T-helper 2 cell (primary cell): ENCODE measurements at places on chromosomes 2 and 18.

DNA sequence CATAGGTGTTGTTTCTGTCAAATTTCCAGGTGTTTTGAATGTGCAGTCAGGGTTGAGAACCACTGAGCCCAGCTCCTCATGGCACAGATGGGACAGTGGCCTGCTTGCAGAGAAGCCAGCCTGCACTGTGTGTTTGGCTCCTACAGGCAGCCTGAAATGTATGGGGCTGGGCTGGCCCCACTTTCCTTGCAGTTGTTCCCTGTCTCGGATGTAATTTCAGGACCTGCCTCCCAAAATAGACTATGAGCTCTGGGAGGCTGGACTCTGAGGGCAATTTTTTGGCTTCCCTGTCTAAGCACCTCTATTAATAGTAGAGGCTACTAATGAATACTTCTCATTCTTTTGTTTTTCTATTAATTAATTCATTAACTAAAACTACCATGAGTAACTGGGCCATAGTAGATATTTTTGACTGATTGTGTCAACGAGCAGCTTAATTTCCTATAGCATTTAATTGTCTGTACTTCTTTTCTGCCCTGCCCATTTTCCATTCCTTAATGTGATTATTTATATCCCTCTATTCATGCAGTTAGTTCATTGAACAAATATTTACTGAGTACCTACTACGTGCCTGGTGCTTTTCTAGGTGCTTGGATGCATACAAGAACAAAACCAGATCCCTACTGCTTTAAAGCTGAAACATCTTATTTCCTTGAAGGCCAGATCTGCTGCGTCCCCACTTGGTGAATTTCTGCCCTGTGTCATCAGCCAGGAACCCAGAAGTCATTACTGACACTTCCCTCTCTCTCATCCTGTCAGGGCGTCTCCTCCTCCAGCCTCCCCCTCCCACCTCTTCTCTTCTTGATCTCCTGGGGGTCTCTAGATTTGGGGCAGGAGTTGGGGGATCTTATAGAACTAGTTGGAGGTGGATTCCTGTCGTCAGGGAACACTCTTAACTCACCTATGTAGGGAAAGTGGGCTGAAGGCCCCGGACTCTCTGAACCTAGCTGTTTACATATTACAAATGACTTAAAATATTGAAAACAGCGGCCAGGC, 16.3 kb downstream of the DYSF start:
- no peak for DNase-seq

DNA sequence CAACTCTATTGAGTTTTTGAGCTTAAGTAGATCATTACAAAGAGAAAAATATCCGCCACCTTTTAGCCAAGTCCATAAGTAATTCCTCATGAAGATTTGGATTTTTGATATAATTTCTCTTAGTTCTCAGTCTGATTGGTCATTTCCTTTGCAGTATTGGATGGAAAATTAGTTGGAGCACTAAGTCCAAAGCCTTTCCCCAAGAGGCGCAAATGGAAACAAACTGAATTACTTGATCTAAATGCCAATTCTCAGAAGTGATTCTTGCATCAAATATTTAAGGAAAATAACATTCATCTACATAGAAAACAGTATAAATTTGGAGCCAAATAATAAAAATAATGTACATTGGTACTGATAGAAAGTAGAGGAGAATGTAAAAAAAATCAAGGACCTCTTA, 115.6 kb downstream of the CACNB4 start:
- no peak for DNase-seq

- no peak for DNase-seq
Measured at GRCh38 chr2:127847931-127848330, 10.0 kb downstream of the POLR2D start.

DNA sequence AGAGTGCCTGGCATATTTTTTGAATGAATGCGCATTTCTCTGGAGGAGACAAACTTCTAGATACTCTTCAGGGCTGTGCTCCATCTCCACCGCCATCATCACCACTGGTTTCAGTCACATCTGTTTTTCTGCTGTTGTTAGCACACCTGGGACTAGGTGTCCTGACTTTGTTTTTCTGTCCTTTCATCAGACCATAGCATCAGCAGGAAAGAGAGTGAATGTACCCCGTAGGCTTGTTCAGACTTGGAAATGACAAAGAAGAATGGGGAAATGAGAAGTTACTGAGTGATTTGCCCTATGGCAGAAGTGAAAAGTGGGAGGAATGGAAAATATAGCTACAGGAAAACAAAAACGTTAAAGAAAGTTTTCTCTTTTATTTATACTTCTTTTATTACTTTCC, 965.2 kb upstream of the FANCL start:
- DNase-seq = no peak

GRCh38 chr2:188444106-188444835, 152.6 kb downstream of the GULP1 start:
- DNase-seq = no peak

- peak; percentile 58 for DNase-seq
Measured at GRCh38 chr2:219177552-219178376, at the start of gene RETREG2. RETREG2 (plus strand) TSS chr2:219178275; CDS start chr2:219178353, 78 bp downstream.
